Motor neuron (in vitro differentiated cells): ENCODE measurements at places on chromosomes 16 and 17.
A peak's percentile ranks its signal among the peaks of the same experiment; 100 is the strongest.

GRCh38 chr17:57993471-57994365 is 5.7 kb upstream of the VEZF1 start:
- no peak for ATAC-seq

DNA sequence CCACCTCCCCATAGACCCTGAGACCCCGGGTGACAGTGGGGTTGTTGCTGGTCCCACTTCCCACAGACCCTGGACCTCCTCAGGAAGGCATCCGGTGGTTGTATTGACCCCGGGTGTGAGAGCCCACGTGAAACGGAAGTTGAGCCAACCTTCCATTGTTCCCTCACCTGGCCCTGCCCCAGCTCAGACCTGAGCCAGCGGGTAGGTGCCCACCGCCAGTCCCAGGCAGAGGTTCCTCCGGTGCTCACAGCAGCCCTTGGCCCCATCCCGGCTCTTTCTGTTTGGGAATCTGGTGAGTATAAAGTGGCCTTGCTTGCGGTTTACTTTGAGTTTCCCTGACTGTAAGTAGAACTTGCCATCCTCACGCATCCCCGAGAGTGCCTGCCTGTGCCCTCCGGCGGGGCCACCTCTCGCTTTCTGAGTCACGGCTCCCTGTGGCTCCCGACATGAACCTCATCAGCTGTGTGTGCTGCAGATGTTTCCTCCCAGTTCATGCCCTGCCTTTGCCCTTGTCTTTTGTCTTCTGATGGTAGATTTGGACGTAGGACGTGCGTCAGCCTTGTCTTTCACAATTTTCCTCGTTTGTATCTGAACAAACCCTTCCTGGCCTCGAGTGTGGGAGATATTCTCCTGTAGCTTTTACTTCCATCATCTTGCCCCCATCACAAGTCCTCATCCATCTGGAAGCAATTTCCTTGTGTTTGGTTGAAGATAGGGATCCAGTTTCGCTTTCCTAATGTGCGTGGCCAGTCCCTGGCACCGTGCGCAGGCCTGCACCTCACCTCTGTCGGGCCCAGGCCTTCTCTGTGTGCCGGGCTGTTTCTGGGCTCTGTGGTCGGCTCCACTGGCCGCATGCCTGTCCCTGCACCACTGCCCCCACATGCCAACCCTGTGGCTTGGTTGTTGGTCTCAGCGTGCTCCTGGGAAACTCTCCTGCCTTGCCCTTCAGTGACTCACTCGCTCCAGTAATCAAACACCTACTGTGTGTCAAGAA is 76.0 kb downstream of the METRNL start:
- ATAC-seq = no peak

DNA sequence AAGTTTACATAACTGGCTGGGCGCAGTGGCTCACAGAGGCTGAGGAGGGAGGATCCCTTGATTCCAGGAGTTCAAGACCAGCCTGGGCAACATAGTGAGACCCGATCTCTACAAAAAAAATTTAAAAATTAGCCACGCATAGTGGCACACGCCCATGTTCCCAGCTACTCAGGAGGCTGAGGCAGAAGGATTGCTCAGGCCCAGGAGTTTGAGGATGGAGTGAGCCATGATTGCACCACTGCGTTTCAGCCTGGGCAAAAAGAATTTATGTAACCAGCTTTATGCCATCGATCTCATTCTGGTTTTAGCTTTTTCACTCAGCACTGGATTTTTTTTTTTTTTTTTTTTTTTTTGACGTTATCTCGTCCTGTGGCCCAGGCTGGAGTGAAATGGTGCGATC is 9.1 kb upstream of the CD300E start:
- no peak for ATAC-seq

GRCh38 chr16:88943131-88943664 is 33.8 kb downstream of the CBFA2T3 start:
- ATAC-seq = no peak

GRCh38 chr17:44338702-44339101 is 6.4 kb upstream of the GRN start:
- no peak for ATAC-seq

DNA sequence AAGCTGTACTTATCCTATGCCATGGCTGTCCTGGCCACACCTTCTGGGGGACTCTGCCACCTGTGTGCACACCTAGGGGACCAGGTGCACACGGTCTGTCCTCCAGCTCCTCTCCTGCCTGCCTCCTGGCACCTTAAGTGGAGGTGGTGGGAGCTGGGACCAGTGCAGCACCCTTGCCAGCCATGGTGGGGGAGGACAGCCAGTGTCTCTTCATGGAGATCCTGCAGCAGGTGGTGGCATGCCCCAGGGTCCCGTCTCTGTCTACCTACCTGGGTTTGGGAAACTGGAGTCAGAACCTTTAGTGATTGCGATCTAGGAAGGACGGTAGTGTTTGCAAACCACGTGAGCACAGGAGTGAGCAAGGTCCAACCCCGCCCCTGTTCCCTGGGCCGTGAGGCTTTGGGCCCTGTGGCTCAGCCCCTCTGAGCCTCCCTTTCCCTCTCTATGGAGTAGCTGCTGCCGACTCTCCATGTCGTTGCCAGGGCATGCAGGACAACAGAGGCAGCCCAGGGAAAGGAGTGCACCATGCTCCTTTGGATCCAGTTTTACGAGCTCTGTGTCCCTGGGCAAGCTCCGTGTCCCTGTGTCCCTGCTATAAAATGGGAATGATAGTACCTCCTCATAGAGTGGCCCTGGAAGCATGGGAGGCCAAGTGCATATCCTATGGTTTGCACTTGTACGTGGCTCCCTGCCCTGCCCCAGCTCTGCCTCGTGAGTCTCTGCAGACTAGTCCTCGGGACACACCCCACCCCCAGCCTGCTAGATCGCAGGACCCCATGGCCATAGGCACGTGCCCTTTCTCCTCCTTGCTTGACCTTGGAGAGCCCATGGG is 7.1 kb downstream of the ADGRG1 start:
- no peak for ATAC-seq

- peak; percentile 19 for ATAC-seq
Measured at GRCh38 chr17:21239680-21240368, 13.4 kb downstream of the NATD1 start.

DNA sequence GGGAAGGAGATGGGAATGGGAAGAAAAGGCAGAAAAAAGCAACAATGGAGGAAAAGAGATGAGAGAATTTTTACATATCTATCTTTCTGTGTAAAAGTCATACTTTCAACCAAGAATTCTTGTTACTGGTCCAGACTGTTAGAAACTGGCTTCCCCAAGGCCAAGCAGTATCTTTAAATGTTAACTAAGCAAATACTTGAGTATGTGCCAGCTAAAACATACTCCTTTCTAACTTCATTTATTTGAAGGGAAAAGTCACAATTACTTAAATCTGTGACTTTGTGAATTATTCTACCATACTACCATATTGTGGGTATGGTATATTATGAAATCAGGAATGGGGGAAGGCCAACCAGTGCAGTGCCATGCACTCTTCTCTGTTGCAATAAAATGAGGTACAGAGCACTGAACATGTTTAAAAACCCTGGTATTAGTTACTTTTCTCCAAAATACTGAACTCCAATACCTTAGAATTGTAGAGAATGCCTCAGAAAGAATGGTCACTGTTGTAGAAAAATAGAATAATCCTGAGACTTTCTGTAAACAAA is 92.3 kb upstream of the C17orf78 start:
- no peak for ATAC-seq

- ATAC-seq = no peak
Measured at GRCh38 chr17:34368196-34368945, 5.3 kb upstream of the CCL1 start.

DNA sequence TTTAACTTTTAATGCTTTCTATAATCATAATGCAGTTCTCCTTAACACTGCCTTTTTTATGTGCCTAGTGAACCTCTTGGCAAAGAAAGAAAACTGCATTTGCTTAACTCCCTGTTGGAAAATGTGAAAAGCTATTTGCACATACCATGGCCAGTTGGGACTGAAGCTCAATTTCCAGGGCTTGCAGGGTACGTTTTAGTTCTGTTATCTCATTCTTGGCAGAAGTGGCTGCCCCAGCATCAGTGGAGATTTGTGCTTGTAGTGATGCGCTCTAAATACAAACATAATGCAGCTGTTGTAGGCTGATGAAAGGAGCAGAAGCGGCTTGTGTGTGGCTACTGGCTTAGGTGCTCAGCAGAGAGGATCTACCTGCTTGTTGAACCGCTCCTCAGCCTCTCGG is 3.7 kb downstream of the KRT24 start:
- no peak for ATAC-seq
